ENCODE measurements at places on chromosomes 5 and 9. TPM values are rescaled to one million over a fixed set of nuclear protein-coding genes. Genes with fewer than 3 reads are reported as not detected.

The OTULINL gene
- 11.4 TPM for total RNA-seq

The SCGB3A1 gene
- not detected for total RNA-seq

The LHX3 gene
- 0.10 TPM for total RNA-seq

The CARD9 gene
- 2.6 TPM for total RNA-seq

DNA sequence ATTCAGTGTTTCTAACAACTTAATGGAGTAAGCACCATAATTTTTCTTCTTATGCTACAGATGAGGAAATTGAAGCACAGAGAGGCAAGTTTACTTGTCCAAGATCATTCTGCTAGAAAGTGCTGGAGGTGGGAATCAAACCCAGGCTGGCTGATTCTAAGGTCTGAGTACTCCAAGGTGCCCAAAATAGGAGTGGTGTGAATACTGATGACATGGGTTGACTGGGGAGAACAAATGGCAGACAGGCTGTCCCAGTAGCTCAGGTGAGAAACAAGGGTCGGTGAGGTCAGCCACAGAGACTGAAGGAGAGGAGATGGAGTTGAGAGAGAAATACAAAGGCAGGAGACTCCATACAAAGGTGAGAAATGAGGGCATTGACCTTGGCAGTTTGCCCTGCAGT, 144.5 kb upstream of the EGFLAM start:
- H3K27me3 ChIP-seq: no peaks in the 10 kb centered on the region
- H3K36me3 ChIP-seq: no peaks in the 10 kb centered on the region
- H3K27ac ChIP-seq: no peak overlapping the region
- DNase-seq: no peak
- H3K4me3 ChIP-seq: no peak overlapping the region

- H3K36me3 ChIP-seq: peaks cover 3% of the 10 kb centered on the region
- no peak for DNase-seq
- peak overlapping the region; percentile 41 for H3K4me3 ChIP-seq
- H3K27ac ChIP-seq: peak overlapping the region; percentile 47
- H3K27me3 ChIP-seq: peaks cover 21% of the 10 kb centered on the region
Measured at GRCh38 chr5:159341906-159342310, 11.6 kb upstream of the IL12B start.

DNA sequence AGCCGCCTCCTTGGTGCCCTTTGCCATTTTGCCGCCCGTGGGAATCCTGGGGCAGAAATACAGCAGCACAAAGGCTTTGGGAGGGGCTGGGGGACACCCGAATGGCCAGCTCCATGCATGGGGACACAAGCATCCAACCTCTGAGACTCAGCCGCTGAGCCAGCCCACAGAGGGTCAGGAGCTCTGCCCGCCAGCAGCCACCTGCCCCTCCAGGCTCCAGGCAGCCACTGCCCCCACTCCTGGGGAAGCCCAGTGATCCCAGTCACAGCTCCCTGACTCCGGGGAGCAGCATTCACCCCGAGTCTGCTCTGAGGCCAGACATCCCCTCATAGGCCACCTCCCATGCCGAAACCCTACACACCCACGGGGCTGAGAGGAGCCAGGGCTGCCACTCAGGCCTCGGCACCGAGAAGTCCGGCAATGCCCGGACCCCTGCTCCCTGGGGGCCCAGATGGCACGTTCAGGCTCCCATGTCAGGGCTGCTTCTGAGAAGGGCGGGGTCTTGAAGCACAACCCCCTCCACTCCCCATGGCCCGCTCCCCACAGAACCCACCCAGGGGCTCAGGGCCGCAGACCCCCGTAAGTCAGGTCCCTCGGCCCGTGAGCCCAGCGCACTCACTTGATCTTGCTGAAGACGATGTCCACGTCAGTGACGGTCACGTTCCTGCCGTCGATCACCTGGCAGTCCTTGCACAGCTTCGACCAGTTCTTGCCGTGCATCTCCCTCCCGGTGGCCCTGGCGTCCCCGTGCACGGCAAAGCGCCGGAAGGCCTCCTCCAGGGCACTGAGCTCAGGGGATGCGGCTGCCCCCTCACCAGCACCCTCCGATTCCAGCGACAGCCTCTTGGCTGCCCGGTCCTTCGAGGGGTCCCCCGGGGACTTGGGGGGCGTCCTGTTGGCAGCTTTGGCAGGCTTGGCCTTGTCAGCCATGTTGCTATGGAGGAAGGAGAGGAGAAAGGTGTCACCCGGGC, 15.7 kb downstream of the TPPP start:
- H3K27me3 ChIP-seq: peaks cover 5% of the 10 kb centered on the region
- H3K36me3 ChIP-seq: no peaks in the 10 kb centered on the region
- peak; percentile 67 for DNase-seq
- no peak overlapping the region for H3K4me3 ChIP-seq

DNA sequence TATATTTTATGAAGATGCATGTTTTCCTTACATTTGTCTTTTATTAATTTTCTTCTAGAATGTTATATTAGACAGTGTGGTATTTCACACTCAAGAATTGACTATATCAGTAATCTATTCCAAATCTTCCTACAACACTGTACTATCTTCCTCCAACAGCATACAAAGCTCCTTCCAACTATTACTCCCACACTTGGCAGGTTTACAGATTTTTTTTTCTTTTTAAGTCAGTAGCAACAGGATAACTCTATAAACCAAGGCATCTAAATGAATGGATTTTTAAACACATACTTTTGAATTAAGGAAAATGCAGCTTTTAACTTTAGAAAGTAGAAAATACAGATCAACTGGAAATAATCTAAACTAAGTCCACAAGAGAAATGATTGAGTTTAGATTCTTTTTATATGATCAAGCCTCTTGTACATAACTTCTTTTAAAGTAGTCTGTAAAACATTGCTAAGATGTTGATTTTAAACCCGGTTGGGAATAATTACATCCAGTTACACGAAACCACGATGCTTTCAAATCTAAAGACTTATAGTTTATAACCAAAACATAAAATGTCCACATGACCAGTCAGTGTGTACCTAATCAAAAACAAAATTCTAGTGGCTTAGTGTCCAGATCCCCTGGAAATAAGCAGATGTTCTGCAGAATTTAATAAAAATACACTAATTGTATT, 281.6 kb downstream of the ADAMTS6 start:
- no peaks in the 10 kb centered on the region for H3K36me3 ChIP-seq
- H3K27me3 ChIP-seq: no peaks in the 10 kb centered on the region
- H3K4me1 ChIP-seq: no peaks in the 10 kb centered on the region
- no peak for DNase-seq
- no peak overlapping the region for H3K27ac ChIP-seq

GRCh38 chr5:159864885-159865691, 51.2 kb upstream of the ADRA1B start:
- no peak overlapping the region for H3K4me3 ChIP-seq
- H3K4me1 ChIP-seq: peaks cover 4% of the 10 kb centered on the region
- no peak for DNase-seq

- H3K4me3 ChIP-seq: no peak overlapping the region
- no peaks in the 10 kb centered on the region for H3K4me1 ChIP-seq
- H3K27ac ChIP-seq: no peak overlapping the region
- H3K36me3 ChIP-seq: no peaks in the 10 kb centered on the region
- DNase-seq: no peak
Measured at GRCh38 chr5:98415663-98416062, 357.8 kb upstream of the RGMB start.

DNA sequence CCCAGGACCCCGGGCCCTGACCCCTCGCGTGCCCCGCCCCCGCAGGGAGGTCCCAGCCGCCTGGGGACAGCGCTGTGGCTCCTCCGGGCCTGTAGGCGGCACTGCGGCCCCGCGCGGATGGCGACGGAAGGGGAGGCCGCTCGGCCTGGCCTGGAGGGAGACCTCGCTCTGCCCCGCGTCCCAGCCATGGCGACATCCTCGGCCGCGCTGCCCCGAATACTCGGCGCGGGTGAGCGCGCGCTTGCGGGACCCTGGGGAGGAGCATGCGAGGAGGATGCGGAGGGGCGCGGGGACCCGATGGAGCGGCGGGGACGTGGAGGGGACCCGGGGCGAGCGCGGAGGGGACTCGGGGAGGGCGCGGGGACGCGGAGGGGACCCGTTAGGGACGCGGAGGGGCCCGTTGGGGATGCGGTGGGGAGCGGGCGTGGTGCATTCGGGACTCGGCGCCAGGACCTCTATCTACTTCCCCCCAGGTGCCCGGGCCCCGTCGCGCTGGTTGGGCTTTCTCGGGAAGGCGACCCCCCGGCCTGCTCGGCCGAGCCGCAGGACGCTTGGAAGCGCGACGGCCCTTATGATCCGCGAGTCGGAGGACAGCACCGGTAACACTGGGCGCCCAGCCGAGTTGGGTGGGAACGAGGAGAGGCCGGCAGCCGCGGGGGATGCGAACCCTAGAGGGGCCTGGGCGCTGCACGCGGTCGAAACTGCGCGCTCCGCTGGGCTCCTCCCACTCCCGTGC, at the start of gene MRPS2:
Gene MRPS2, plus strand, starts transcription at position 158 of the 736 bp plus-strand sequence. Its CDS starts 29 bp downstream, at position 187.
- no peaks in the 10 kb centered on the region for H3K36me3 ChIP-seq
- no peaks in the 10 kb centered on the region for H3K27me3 ChIP-seq
- peak within 1 kb of the TSS; percentile 89 for H3K4me3 ChIP-seq
- H3K4me1 ChIP-seq: peaks cover 16% of the 10 kb centered on the region

All from type B pancreatic cell (in vitro differentiated cells).